ENCODE measurements at places on chromosomes 3 and 15. TPM values are rescaled to one million over a fixed set of nuclear protein-coding genes. Genes with fewer than 3 reads are reported as not detected.

- no peak for DNase-seq
These were observed 111.5 kb downstream of the NTRK3 start for GRCh38 chr15:88144921-88145653.

DNA sequence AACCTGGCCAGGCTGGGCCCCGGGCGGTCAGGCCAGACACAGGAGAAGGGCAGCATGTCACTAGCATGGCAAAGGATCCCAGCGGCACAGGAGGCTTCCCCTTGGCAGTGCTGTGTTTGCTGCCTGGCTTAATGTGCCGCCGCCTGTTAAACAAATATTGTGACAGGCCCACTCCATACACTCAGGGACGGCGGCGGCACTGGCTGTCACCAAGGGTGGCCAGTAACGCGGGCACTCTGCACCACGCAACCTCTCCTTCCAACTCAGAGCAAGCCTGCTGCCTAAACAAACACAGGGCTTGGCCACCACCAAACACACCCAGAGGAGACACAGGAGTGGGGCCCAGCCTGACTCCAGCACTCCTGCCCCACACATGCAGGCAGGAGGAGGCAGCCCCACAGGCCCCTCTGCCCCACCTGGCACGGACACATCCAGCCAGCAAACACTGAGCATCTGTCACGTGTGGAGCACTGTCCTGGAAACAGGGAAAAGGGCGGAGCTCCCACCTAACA, 48.0 kb downstream of the TPRA1 start:
- DNase-seq = no peak

DNA sequence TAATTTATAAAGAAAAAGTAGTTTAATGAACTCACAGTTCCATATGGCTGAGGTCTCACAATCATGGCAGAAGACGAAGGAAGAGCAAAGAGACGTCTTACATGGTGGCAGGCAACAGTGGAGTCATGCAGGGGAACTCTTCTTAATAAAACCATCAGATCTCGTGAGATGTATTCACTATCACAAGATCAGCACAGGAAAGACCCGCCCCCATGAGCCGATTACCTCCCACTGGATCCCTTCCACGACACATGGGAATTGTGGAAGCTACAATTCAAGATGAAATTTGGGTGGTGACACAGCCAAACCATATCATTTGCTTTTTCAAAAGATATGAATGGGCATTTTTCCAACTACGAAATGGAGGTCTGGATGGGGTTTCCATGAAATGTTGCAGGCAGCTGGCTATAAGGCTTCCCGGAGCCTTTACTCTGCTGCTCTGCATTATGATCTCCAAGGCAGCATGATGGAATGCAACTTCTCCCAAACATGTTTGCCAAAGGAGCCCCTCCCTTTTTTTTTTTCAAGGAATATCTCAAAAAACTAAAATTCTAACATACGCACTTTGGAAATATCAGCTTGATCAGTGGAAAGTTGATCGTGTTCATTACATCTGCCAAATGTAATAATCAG, 189.7 kb downstream of the MEX3B start:
- no peak for DNase-seq

Gene CMC1
- polyA plus RNA-seq = 20.5 TPM

Gene HRH1
- 3.4 TPM for polyA plus RNA-seq

DNA sequence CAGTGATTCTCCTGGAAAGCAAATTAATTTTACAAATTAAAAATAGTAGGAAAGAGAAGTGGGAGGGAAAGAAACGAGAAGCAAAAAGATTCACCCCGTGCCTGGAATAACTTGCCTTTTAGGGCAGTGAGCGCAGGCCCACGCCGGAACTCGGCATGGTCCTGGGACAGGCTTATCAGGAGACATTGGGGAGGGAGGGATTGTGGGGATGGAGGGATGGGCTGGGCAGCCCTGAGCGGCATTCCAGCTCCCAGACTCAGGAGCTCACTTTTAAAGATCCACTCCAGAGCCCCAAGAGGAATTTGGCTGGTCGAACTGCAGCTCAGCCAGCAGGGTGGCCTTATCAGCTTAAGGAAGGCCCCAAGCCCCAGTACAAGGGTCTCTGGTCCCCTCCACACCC, 117.9 kb downstream of the ADCY5 start:
- DNase-seq = peak; percentile 67
